ENCODE measurements at places on chromosomes 13 and 19.

GRCh38 chr13:112724788-112725345, 35.0 kb downstream of the ATP11A start:
- no peak for DNase-seq

GRCh38 chr13:30895773-30896172, 10.3 kb upstream of the MEDAG start:
- DNase-seq: no peak

- no peak for DNase-seq
Observed at GRCh38 chr13:106003651-106004050, 531.8 kb downstream of the EFNB2 start.

DNA sequence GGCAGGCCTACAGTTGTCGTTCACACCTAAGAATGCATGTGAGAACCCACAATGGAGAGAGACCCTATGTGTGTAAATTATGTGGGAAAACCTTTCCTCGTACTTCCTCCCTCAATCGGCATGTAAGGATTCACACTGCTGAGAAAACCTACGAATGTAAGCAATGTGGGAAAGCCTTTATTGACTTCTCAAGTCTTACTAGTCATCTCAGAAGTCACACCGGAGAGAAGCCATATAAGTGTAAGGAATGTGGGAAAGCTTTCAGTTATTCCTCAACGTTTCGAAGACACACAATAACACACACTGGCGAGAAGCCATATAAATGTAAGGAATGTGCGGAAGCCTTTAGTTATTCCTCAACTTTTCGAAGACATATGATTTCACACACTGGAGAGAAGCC, 11.3 kb downstream of the ZNF555 start:
- DNase-seq: no peak

GRCh38 chr13:36848199-36848982, 29.4 kb downstream of the RFXAP start:
- DNase-seq: peak; percentile 5

DNA sequence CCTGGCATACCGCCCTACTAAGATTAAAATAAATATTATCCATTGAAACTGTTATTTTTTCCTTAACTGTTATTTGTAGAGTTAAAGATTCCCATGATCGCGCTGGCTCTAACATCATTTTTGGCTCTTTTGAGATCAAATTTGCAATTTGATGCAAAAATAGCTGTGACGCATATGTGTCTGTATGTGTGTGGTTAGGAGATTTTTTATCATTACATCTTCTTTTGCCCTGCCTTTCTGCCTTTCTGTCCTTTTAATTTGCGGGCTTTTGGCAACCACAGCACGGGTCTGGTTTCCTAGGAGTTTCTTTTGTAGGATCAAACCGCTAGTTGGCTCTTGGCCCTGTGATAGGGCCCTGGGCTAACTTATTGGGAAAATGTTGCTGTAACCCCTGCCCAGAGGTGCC, 37.3 kb upstream of the ALOX5AP start:
- DNase-seq: no peak

GRCh38 chr19:19530423-19530804, 1.7 kb downstream of the YJEFN3 start:
- no peak for DNase-seq

DNA sequence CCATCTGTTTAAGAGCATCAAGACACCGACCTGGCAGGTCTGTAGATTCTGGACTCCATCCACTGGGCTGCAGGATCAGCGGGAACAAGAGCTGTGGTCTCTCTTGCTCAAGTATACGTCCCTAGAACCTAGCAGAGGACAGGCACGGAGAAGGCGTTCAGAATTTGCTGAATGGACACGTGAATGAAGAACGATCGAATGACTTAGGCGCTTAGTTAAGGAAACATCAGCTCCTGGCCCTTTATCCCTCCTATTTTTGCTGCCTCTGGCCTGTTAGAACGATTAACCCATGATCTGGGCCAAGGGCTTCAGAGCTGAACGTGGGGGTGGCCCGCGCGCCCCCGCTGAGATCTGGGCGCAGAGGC, 953 bp downstream of the DZIP1 start:
- DNase-seq: no peak

GRCh38 chr13:75393839-75394520, 88.0 kb downstream of the TBC1D4 start:
- no peak for DNase-seq

GRCh38 chr19:28492621-28493020, 720.3 kb downstream of the UQCRFS1 start:
- DNase-seq: no peak

DNA sequence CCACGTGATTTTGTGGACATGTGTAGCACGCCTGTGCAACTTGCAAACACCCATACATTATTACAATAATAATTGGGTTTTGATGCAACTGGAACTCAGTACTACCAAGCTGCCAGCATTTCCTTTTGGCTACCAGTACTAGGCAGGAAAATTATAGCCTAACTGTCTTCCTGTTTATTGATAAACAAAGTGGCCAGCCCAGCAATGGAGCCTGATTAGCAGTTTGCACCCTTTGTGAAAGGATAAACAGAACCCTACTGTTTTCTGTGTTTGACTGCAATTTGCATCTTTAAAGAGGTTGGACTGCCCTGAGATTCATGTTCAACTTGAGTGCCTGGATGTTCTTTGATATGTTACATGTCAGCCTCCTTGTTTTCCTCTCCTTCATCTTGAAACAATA, 173.9 kb downstream of the ZIC5 start:
- DNase-seq: no peak

DNA sequence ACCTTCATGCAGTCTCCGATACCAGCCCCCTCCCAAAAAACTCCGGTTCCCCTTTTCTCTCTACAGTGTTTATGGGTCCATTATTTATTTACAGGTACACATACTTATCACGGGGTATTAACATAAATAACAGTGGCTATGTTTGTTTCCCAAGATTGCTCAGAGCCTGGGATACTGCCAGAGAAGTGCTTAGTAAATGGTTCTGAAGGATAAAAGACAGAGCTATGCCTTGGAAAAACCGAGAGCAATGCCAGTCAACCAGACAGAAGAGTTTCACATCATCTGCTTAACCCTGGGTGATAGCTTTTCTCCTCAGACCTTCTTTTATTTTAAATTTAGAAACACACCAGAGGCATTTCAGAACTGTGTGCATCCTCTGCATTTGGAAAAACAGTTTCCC, 61.3 kb downstream of the NUFIP1 start:
- DNase-seq: no peak

GRCh38 chr19:55777528-55777927, 8.6 kb downstream of the RFPL4AL1 start:
- no peak for DNase-seq

DNA sequence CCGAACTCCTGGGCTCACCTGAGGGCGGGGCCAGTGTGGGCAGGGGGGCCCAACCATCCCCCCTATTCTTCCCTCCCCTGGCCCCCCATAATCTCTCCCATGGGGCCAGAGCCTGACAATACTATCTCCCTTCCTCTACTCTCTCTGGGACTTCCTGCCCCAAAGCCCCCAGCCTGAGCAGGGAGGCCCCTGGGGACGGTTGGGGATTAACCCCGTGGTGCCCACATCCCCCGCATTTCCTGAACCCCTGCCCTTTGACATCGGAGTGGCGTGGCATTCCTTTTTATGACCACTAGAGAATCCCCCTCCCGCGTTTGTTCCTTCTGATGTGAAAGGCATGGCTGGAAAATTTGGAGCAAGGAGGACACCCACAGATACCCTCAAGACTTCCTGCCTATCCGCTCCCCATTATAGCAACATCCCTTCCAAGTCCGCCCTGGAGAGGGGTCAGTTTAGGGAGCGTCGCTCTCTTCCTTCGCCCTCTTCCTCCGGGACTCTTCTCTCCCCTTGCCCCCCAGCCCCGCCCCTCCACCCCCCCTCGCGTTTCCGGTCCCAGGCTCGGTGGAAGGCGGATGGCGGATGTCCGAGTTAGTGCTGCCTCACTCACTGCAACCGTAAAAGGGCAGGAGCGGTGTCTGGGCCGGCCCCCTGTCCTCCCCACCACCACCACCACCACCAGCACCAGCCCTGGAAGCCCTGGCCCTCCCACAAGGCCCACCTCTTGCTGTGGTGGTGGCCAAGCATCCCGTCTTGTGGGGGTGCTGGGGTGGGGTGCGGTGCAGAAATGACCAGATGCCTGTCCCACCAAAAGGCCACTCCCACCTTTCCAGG, 1.8 kb downstream of the VASP start:
- DNase-seq: no peak

- no peak for DNase-seq
Observed at GRCh38 chr13:45626731-45627374, 11.3 kb upstream of the ERICH6B start.

DNA sequence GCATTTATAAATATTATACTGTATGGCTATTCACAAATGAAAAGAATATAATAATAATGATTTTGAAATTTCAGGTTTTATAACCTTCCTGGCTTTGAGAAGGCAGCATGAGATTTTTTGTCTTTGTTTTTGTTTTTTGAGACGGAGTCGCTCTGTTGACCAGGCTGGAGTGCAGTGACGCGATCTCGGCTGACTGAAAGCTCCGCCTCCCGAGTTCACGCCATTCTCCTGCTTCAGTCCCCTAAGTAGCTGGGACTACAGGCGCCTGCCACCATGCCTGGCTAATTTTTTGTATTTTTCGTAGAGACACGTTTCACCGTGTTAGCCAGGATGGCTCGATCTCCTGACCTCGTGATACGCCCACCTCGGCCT, 64.1 kb downstream of the ZNF429 start:
- DNase-seq: peak; percentile 80

DNA sequence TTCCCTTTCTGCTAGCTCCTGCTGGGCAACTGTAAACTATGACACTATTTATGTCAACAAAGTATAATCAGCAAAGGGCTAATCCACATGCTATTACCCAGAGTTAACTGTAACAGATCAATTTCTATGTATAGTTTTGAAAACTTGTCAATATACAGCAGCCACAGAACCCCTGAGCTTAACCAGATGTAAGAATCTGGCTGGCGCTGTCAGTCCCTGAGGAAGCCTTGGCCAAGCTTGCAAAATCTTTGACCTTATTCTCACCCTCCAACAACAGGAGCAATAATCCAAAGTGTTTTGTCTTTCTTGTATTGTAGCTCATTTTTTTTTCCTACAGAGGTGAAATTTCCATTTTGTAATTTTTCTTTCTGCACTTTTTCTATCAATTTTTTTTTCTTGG, 1230.1 kb upstream of the SLC10A2 start:
- no peak for DNase-seq

DNA sequence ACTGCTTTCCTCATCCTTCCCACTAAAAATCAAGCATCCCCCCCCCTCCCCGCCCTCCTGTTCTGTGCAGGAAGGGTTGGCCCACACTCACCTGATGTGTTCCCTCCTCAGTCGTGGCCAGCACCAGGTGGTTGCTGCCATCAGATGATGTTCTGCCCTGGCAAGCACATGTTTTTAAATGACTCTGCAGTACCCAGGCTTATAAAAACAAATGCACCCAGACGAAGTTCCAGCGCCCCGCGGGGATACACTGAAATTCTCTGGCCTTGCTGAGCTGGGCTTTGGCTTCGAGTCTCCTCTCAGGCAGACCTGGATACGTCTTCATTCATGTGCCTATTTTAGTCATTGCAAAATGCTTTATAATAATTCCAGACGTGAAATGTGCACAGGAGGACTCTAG, 316.3 kb downstream of the DLEU7 start:
- no peak for DNase-seq
